ENCODE measurements at places on chromosomes 2 and 18.
A peak's percentile ranks its signal among the peaks of the same experiment; 100 is the strongest.

DNA sequence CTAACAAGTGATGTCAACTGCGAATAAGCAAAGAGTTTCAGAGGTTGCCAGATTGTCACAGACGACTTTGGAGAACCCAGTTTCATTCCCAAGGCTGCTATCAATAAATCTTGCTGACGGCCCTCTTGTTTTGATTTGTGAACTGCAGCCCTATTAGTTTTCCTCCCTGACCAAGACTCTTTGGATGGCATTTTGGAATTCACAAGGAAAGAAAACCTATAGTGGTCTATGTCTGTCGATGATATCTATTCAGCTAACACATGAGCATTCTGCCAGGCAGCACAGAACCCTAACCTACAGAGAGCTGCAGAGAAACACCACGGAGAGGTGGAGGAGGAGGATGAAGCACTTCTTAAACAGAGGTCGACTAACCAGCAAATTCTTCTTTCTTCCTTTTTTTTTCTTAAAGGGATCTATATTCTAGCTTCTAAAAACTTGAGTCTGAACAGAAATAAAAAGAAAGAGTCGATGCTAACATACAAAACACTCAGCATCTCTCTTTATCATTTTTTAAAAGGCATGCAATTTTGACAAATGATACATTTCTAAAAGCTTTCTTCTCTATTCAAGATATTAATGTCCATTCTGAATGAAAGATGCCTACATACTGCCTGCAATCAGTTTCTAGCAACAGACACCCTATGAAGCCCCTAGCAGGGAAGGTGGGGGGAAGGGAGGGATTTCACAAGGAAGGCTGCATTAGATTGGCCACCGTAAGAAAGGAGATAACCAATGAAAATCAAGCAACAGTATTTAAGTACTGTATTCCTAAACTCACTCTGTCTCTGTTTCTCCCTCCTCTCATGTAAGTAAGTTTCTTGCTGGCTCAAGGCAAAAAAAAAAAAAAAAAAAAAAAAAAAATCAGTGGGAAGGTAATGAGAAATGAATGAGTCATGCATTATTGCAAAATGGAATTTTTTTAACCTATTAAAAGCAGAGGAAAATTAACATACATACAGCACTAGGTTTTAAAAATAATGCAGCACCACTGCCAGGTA, 83.0 kb upstream of the CHRNA1 start:
- DNase-seq = peak; percentile 50

GRCh38 chr18:63775166-63775730, at the start of gene SERPINB7:
Gene SERPINB7 (plus strand): TSS chr18:63775418. CDS start chr18:63782373, 6,955 bp downstream.
- no peak for DNase-seq

- DNase-seq = no peak
Observed at GRCh38 chr2:144849612-144850011, 329.7 kb upstream of the ZEB2 start.

DNA sequence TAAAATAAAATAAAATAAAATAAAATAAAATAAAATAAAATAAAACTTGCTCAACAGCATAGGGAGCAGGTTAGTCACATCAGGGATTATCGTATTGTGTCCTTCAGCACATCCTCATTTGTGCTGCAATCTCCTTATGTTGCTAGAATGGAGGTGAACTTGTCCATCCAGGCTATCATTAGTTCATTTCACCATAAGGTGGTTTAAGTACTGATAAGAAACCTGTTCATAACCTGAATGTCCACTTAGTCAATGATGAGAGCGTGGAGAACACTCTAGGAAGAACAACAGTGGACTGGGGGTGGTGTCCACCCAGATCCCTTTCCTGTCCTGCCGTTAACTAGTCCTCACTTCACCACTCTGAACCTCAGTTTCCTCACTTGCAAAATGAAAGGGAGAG, 21.9 kb downstream of the DHRS9 start:
- no peak for DNase-seq

- peak; percentile 62 for DNase-seq
Observed at GRCh38 chr2:151827564-151828142, 568 bp downstream of the ARL5A start.

GRCh38 chr2:8239531-8240088, 442.2 kb upstream of the ID2 start:
- no peak for DNase-seq

All from OCI-M1 (cell line).